NAMALWA (cell line): ENCODE measurements at places on chromosomes 1 and 21.
A peak's percentile ranks its signal among the peaks of the same experiment; 100 is the strongest.

DNA sequence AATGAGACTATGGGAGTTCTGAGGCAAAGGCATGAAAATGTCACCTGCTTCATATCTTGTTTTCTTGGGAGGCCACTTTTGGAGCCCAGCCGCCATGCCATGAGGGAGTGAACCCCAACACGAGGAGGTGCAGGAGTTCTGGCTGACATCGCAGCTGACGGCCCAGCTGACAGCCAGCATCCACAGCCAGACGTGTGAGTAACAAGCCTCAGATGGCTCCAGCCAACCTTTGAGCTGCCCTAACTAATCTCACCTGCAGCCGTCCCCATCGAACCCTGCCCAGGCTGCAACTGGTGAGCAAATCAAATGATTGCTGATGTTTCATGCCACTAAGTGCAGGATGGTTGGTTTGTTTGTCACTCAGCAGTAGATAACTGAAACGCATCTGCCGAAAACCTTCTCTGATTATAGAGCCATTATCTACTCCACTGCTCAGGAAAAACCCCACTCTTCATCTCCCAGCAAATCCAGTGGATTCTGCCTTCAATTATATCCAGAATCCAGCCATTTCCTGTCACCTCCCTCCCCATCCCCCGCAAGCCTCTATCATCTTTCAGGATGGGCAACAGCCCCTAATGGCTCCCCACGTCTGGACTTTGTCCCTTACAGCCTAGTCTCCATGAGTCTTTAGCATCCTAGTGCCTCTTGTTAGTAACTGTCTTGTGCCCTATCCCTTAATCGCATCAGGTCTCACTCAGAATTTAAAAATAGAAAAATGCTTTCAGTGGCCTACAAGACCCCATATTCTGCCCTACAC lies 18.5 kb upstream of the RAB4A start:
- DNase-seq, result no peak

- no peak for DNase-seq
Observed at GRCh38 chr1:9253004-9253403, 18.4 kb downstream of the H6PD start.

DNA sequence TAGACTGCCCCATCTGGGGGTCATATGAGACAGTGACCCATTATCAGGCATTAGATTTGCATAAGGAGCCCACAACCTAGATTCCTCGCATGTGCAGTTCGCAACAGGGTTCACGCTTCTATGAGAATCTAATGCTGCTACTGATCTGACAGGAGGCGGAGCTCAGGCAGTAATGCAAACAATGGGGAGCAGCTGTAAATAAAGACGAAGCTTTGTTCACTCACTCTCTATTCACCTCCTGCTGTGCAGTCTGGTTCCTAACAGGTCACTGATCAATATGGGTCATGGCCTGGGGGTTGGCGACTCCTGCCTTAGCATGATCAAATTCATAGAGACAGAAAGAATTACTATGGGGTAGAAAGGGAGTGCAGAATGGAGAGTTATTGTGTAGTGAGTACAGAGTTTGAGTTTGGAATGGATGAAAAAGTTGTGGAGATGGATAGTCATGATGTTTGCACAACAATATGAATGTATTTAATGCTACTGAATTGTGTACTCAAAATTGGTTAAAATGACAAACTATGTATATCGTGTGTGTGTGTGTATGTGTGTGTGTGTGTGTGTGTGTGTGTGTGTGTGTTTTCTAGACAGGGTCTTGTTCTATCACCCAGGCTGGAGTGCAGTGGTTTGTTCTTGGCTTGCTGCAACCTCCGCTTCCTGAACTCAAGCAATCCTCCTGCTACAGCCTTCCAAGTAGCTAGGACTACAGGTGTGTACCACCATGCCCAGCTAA lies 42.2 kb downstream of the BTF3L4 start:
- DNase-seq, result peak; percentile 30

- no peak for DNase-seq
Observed at GRCh38 chr1:11701551-11701961, 10.0 kb downstream of the DRAXIN start.
